Activated CD8-positive, alpha-beta memory T cell treated with anti-CD3 and anti-CD28 coated beads for 48 hours (primary cell): ENCODE measurements at places on chromosomes 3 and 15.

- no peak for DNase-seq
These were observed 493.3 kb downstream of the FOXP1 start for GRCh38 chr3:71090207-71090606.

- no peak for DNase-seq
These were observed 202.6 kb downstream of the KLHL25 start for GRCh38 chr15:85592148-85592547.

GRCh38 chr3:136366289-136366688, 116.1 kb downstream of the PCCB start:
- no peak for DNase-seq

DNA sequence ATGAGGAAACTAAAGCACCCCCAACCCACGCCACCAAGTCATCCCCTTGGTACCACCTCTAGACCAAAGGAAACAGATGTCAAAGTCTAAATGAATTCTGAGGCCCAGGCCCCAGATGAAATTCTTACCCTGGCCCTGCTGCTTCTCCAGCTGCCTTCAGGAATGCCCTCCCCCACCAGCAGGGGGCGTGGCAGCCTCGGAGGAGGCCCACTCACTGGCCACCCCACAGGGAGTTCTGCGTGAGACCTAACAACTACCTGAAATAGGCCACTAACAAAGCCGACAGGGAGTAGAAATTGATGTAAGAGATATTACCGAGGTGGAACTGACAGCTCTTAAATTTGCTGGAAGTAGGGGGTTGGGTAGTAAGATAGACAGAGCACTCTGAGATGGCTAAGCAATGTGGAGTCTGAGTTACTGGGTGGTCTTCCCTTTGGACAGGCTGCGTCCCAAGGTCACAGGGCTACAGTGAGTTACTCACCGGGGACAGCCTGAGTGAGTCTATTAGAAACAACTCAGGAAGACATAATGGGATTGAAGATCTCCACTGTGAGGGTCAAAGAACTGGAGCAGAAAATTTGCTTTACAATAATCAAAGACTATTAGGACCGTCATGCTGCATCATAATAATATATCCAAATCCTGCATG, 240.7 kb downstream of the SHOX2 start:
- peak; percentile 2 for DNase-seq

DNA sequence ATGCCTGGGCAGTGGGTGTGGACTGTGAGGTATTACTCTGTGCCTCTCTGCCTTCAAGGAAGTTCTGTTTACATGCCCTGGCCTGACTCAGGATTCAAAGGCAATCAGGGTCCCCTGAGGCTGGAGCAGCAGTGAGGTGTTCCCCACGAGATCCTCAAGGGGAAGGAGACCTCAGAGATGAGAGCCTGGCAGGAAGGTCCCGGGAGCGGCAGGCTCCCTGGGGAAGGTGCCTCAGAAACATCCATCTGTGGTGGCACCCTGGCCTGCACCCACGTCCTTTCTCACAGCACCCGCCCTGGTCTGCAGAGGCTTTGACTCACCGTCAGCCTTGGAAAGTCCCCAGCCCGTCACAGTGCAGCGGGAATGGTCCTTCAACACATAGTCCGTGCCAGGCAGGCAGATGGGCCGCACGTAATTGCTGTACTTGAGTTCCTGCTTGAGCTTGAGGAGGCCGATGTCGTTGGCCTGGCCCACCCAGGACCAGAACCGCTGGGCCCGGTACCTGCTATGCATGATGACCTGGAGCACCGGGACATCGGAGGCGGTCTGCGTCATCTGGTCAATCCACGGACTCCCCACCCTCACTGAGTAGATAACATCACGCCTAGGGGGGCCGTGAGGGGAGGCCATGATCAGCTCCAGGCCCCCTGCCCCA, 3.6 kb downstream of the PRSS50 start:
- no peak for DNase-seq

GRCh38 chr3:195226445-195226844, 44.5 kb downstream of the XXYLT1 start:
- no peak for DNase-seq

DNA sequence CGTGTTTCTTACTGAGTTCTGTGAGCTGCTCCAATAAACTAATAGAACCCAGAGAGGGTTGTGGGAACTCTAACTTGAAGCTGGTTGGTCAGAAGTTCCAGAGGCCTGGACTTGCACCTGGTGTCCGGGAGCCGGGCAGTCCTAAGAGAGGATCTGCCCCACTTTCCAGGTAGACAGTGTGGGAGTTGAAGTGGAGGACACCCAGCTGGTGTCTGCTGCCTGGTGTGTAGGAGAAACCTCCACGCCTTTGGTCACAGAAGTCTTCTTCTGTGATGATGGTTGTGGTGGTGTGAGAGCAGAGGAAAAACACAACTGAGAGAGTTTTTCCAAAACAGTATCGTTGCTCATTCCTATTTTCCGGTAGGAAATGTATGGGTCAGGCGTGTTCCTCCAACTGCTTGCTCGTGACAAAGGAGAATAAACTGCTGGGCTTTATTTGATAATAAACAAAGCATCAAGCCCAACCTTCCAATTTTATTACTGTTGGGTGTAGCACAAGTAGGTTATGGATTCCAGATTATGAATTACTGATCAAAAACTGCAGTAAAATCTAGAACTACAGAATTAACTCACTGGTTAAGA, 137.0 kb downstream of the KLF13 start:
- DNase-seq, result no peak

DNA sequence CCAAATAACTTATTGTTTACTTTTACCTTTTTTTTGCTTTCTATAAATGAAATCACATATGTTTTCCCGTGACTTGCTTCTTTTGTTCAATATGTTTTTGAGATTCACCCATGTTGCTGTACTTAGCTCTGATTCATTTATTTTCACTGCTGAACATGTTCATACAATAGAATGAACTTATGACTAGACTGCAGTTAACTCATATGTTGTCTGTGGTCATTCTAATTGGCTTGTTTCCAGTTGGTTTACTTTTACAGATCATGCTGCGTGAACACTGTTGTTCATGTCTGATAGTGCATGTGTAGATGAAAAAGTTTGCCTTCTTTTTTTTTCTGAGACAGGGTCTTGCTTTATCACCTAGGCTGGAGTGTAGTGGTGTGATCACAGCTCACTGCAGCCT, 31.6 kb upstream of the SV2B start:
- DNase-seq, result no peak

GRCh38 chr15:75200765-75201615, 692 bp upstream of the C15orf39 start:
- DNase-seq, result no peak

DNA sequence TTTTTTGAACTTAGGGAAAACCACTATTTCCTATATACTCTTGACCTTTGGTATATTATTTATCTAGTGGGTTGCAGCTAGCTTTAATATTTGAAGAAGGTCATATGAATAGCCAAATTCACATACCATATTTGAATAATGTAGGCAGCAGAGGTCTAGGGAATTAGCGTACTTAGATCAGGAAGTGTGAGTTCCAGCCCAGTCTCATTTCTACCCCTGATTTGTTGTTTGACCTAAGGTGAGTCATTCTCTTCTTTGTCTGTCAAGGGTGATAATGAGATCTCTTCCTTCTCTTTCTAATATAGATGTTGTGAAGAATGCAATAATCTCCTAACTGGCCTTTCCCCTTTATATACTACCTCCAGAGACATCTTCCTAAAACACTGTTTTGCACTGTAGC, 36.6 kb upstream of the ZPLD1 start:
- DNase-seq, result no peak

GRCh38 chr3:108394563-108394962, 98.2 kb downstream of the HHLA2 start:
- DNase-seq, result no peak

- no peak for DNase-seq
These were observed 911 bp downstream of the RFTN1 start for GRCh38 chr3:16512435-16513140.

- DNase-seq, result no peak
These were observed 249.9 kb upstream of the LRTM1 start for GRCh38 chr3:55177749-55178148.

DNA sequence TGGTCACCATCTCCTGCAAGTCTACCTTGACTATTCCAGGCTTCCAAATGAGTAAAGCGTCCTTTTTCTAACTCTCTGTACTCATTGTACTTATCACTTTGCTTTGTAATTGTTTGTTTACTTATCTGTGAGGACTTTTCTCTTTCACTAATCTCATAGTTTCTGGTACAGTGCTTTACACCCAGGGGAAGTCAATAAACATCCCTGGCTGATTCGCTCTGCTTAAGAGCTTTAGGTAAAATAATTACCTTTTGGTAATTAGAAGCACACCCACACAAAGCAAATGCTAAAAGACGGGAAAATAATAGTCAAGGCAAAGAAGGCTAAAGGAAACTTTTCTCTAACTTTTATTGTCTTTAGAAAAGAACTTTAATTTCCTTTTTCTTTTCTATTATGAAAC, 466.9 kb upstream of the ROBO1 start:
- DNase-seq, result no peak

DNA sequence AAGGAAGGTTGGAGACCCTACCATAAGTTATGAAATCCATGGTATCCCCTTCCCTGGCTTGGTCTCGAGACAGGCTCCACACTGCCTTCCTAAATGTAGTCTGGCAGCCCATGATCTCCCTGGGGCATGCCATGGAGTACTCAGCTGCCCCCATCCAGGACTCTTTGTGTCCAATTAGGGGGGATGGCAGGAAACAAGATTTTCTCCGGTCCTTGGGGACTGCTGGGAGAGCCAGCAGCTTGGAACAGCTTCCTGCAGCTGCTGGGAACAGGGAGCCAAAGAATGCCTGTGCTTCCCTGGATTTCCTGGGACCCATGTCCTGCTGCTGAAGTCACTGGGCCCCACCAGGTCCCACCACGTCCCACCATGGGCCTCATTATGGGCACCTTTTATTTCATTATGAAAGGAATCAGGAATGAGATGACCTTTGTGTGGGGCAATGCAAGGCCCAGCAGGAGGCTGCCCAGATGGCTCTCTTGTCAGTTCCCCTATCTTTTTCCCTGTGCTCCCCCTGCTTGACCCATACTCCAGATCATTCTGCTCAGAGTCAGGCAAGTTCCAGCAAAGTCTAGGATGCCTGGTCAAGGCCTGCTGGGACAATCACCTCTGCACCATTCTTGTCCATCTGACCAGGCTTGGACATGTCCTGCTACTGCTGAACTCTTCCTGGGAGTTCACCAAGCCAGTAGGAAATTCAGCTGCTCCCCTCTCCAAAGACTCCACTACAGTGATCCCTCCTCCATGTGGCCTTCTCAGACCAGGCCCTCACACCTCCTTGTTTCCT, 15.0 kb upstream of the DAG1 start:
- DNase-seq, result no peak

DNA sequence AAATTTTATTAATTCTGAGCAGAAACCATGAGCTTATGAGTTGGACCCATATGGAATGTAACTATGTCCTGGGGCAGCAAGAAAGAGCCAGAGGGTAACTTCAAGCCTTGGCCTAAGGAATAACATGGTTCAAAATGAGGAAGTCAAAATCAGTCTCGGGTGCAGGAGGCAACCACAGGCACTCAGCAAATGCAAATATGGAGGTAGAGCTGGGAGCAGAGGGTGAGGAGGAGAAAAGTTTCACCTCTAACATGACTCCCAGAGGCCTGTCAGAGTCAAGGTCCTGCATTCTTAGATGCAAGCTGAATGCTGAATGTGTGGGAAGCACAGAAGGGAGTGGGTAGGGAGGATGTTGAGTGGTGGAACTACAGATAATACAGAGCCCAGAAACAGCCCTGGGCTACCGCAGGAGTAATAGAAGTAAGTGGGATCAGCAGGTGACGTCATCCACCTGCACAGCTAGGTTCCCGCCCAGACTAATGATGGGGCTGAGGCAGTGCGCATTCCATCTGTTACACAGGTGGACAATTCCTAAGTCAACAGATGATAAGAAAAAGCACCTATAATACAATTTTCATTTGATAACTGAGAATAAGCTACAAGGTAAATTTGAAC, 279.8 kb upstream of the ARRDC4 start:
- no peak for DNase-seq

- DNase-seq, result no peak
These were observed 2.5 kb downstream of the RORA start for GRCh38 chr15:61226361-61227256.

DNA sequence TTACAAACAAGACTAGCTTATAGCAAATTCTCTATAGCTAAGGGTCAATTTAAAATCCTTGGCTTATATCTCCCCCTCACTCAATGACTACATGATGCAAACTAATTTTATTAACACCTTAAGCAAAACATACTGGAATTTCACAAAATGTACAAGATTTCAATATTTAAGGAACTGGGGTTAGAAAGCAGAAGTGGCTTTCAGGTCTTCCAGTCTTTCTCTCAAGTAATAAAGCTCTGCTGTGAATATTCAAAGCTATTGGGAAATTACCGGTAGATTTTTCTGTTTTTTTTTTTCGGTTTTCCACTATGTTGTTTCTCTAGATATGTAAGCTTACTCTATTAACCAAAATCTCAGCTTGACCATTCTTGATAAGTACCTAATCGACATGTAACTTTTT, 3.9 kb downstream of the EPM2AIP1 start:
- no peak for DNase-seq

GRCh38 chr3:84980011-84980410, 21.2 kb downstream of the CADM2 start:
- DNase-seq, result no peak

DNA sequence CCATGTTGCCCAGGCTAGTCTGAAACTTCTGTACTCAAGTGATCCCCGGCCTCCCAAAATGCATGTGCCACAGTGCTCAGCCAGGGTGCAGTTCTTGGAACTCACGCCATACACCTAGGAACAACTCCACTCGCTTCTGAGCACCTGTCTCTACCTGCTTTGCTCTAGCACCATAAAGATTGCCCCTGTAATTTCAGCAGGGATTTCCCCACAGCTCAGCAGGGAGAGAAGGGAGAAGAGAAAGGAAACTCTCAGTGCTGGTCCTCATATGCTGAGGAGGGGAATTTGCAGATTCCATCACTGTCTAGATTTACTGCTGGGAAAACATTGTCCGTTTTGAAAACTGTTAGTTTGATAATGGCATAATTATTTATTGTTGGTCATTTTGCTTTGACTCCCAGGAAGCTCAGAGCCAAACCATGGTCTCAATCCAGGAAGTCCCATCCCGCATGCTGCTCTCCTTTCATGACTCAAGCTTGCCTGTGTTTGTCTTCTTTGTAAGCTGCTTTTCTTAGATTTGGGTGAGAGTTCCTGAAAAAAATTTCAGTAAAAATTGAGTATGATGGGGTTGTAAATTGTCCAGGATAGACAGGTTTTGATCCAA, 24.2 kb downstream of the TRIM71 start:
- DNase-seq, result no peak

DNA sequence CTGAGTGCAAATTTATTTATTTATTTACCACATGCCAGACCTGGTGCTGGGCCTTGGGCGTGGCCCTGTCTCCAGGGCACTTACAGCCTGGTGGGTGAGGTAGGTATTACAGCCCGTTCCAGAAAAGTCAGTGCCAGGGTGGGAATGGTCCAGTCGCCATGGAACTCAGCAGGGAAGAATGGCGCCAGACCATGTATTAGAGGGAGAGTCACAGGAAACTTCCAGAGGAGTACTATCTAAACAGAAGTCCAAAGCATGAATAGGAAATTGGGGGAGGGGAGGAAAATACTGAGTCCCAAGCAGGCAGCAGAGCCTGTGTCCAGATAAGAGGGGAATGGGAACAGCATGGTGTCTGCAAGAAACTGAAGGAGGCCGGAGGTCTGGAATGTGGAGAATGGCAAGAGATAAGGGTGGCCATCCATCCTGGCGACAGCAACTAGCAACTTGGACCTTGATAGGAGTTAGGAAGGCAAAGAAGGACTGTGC, 27.0 kb downstream of the SH3BP5 start:
- DNase-seq, result no peak

GRCh38 chr15:65423150-65423975, 616 bp upstream of the IGDCC4 start:
- DNase-seq, result no peak

- DNase-seq, result no peak
These were observed 400.6 kb downstream of the VPS13C start for GRCh38 chr15:61659566-61660190.
